ENCODE measurements at places on chromosomes 7 and 10. TPM values are rescaled to one million over a fixed set of nuclear protein-coding genes. Genes with fewer than 3 reads are reported as not detected.

GRCh38 chr10:97333601-97334369, 744 bp downstream of the FRAT2 start:
- peak; percentile 86 for DNase-seq

GRCh38 chr10:33087922-33088321, 129.9 kb upstream of the ITGB1 start:
- no peak for DNase-seq

GRCh38 chr10:88918191-88918905, 34.2 kb downstream of the ACTA2 start:
- DNase-seq = no peak

DNA sequence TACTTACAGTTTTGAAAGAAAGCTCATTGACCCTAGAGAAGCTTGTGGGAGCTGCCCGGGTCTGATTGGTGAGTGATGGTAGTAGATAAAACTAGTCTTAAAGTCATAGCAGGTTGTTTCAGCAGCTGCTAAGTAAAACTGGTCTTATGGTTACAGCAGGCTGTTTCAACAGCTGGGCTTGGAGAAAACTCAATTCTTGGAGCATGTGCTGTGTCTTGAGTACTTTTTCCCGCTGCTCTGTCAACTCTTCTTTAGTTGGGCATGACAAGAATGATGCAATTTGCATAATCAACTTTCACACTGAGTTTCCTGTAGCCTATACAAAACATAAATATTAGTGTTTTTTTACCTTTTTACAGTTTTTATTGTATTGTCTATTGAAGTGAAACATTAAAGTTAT, 707.9 kb downstream of the AUTS2 start:
- DNase-seq = no peak

Gene MBL2
- not detected for total RNA-seq
